NCI-H460 (cell line): ENCODE measurements at places on chromosomes 13 and 19.
A peak's percentile ranks its signal among the peaks of the same experiment; 100 is the strongest.

GRCh38 chr13:112453874-112454647 lies 77.9 kb downstream of the SPACA7 start:
- no peak for DNase-seq

DNA sequence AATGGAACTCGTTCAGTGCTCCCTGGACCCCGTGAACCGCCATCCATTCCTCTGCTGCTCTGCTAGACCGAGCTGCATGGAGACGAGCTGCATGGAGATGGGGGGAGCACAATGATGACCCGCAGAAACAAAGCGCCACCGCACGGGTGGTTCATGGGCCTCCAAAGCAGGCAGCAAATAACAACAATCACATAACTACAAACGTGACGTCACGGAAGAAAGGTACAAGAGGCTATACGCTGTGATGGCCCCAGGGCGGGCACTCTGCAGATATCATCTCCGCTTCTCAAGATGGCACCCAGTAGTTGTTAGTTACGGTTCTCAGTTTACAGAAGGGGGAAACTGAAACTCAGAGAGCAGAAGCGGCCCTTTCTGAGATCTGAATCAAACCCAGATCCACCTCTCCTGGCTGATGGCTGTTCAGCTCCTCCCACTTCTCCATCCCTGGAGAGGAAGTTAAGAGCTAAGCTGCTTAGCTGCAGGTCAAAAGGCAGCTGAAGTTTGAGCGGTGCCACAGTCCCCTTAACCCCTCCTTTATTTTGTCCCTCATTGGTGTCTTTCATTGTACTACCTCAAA lies 1.7 kb downstream of the ATP13A1 start:
- no peak for DNase-seq

DNA sequence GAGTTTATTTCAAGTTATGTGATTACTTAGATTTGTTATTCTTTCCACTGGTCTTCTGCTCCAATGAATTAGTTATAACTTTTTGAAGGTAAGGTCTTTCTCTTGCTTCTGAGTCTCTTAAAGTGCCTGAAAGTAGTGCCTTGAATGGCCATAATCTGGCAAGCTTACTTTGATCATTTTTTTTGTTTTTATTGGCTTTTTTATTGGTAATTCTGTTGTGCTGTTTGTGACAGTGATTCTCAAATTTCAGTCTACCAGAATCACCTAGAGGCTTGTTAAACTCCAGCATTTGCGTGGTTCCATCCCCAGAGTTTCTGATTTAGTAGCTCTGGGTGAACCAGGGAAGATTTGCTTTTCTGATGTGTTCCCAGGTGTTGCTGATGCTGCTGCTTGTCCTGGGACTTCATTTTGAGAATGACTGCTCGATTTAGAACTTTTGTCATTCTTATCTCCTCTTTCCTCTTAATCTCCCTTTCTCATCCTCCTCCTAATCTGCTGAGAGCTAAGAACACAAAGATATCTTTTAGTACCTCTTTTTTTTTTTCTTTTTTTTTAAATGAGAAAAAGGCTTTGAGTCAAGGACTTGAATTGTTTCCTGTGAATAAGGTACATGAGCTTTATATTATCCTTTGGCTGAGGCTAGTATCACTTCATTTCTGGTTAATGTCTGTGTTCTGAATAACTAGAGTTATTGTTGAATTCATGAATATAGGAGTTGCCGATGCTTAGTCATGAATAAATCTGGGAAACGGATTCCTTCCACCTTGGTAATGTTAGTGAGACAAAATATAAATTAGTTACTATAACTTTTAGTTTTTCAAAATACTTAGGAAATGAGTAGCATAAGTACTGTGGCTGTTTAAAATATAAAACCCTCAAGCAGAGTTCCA lies 91.4 kb downstream of the PAN3 start:
- no peak for DNase-seq

DNA sequence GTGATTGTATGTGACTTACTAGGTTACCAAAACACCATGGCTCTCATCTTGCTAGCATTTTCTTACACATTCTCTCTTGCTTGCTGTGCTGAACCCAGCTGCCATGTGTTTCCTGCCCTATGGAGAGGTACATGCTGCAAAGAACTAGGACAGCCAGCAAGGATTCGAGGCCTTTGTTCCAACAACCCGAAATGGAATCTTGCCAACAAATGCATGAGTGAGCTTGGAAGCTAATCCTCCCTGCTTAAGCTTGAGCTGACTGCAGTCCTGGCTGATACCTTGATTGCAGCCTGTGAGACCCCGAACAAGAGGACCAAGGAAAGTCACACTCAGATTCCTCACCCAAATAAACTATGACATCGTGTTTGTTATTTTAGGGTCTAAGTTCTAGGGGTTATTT lies 651.2 kb downstream of the SLITRK6 start:
- no peak for DNase-seq

- DNase-seq: no peak
Observed at GRCh38 chr13:97749174-97749573, 204.3 kb upstream of the IPO5 start.

- DNase-seq: no peak
Observed at GRCh38 chr19:45827459-45828093, 12.5 kb upstream of the RSPH6A start.

- peak; percentile 12 for DNase-seq
Observed at GRCh38 chr19:57664269-57665127, 4.2 kb upstream of the ZSCAN4 start.

GRCh38 chr13:40644838-40645604 lies 21.4 kb downstream of the FOXO1 start:
- DNase-seq: no peak

DNA sequence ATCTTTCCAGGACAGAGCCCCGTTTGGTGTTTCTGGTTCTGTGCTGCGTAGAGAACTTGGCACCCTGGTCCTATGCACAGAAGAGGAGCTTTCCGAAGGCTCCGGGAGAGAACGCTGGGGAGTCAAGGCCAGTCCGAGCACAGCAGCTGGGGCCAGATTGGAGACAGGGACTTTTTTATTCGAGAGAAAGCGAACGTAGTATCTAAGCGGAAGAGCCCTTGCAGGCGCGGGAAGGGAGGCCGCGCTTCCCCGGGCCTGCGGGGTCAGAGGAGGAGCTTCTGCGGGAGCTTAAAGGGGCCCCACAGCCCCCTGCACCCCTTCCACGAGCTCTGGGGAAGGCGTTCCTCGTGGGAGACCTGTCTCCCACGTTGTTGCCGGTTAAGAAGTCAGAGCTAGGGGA lies 48.6 kb upstream of the ARHGEF7 start:
- no peak for DNase-seq

DNA sequence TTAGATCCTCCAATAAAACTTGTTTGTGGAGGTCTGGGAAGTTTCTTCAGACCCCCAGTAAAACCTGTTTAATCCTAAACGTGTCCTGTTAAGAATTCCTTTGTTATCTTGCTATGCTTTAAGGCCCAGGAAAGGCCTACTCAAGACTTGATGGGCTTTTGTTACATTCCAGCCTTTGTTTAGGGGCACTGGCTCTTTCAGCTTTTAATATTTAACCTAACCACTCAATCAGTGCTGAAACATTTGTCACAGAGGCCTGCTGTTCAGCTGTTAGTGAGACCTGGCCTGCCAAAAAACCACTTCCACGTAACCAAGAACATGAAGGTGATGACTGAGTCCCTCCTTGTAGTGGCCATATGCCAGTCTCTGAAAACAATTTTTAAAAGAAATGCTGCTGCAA lies 41.7 kb downstream of the PCDH17 start:
- no peak for DNase-seq

- DNase-seq: no peak
Observed at GRCh38 chr19:4016486-4016885, 8.9 kb downstream of the PIAS4 start.

DNA sequence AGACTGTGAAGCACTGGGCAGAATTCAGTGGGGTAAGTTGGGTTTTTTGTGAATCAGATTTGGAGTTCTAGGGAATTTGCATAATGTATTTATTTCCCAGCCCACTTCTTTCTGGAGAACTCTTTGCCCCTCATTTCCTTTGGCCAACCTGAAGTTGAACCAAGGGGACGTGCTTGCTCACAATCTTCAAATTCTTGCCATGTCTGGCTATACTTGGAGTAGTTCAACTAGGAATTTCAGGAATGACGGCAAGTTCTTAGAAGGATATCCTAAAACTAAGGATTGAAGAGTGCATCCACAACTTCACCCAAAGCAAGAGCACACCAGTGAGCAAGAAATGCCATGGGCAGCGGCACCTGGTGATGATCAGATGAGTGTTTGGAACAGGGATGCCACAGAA lies 88.5 kb downstream of the TEX26 start:
- no peak for DNase-seq

DNA sequence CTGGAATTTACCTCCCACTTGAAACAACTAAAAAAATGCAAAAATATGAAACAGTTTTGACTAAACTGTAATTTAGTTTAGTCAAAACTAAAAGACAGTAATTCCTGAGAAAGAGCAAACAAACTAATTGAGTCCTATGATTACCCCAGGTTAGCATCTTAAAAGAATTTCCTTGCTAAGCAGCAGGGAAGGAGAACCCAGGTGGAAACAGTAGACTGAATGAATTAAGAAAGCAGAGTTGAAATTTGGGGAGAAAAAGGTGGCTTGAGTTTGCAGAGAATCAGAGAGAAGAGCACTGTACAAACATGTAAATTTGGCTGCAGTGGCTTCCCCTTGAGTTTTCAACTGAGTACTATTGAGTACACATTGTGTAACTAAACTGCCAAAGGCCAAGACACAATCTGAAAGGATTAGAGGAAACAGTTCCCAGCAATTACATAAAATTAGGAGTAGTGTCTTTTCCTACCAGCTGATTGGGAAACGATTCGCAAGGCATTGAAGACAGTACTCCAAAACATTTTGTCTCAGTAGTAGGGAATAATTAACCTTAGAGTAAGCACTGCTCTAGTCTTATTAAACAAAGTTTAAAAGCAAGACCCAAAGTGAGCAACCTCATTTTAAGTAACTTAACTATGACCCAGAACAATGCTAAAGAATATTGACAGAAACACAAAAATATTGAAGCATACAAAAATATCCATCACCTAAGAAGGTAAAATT lies 820.5 kb downstream of the DACH1 start:
- no peak for DNase-seq

- DNase-seq: peak; percentile 39
Observed at GRCh38 chr19:43594710-43595604, 977 bp downstream of the IRGQ start.

- DNase-seq: peak; percentile 20
Observed at GRCh38 chr13:46648166-46648607, 95.2 kb downstream of the LRCH1 start.
